Stimulated activated naive CD8-positive, alpha-beta T cell treated with anti-CD3 and anti-CD28 coated beads, Interleukin-15, Interleukin-2, amounts not matched to agents 100 U/mL and 50 U/mL, for 24 hours (primary cell): ENCODE measurements at places on chromosomes 7 and 10.

DNA sequence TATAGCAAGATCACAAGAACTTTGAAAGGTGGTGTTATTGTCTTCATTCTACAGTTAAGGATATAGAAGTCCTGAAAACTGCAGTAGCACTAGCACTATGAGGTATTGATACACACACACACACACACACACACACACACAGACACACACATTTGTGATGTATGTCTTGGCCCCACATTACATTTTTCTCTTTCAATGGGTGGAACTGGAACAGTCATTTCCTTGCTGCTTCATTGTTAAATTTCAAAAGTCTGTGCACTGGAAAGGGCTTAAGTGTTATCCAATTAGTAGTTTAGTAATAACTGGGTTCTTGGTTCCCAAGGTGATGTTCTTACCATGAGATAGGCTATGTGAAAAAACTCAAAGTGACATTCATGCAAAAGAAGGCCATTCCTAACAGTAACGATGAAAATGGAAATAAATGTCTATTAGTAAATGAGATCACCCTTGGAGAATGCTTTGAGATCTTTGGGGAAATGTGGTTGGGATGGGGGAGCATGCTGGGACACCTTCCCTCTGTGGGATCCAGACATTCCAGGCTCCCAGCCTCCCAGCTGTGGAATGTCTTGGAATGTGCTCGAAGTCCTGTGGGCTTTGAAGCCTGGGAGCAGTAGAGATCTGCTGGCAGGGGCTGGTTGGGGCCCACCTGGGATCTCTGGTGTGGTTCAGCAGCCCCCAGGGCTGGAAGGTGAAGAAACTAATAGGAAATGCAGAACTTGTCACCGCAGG, 37.4 kb upstream of the CALD1 start:
- DNase-seq = no peak

DNA sequence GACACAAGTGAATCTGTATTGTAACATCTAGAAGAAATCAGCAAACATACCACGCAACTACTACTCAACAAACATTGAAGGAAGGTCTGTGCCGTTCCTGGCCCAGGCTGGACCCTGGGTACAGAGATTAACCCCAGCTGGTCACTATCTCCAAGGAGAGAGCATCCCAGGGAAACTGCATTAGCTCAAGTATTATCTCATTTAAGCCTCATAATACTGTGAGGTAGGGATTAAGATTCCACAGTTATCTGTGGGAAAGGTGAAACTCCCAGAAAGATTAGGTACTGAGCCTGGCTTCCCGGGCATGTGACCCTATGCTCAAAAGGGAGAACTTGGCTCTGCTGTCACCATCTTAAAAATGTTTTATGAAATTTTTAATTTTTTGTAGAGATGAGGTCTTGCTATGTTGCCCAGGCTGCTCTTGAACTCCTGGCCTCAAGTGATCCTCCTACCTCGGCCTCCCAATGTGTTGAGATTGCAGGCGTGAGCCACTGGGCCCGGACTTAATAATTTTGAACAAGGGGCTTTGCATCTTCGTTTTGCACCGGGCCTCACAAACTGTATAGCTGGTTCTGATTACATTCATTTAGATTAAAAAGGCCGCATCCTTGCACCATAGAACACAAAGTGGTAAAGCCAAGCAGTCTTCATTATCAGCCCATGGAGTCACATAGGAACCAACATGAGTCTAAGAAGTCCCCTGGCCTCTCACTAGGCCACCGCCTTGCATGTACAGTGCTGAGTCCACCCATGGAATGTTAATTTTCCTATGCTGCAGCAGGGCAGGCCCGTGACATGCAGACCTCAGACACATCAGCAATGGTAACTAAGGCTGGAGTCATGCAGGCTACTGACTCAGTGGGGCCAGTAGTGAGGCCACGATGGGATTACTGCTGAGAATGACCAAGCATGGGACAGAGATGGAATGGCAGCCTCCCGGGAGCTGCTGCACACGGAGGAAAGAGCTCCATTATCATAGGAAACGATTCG, 5.5 kb upstream of the CTBP2 start:
- no peak for DNase-seq

GRCh38 chr7:50591480-50592438, 26.6 kb upstream of the DDC start:
- no peak for DNase-seq

DNA sequence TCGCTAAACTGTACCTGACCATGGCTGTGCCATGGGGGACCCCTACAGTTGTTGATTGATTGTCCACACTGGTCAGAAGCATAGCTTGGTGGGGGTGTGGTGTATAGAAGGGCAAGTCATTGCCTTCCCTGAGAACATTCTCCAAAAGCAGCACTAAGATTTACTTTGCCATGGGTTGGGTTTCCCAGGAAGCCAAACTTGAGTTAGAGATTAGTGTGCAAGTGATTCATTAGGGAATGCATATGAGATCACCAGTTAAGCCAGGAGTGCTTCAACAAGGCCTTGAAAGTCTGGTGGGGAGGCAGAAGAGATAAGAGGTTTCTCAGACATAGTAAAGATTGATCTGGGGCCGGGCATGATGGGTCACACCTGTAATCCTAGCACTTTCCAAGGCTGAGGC, 21.4 kb upstream of the TPST1 start:
- no peak for DNase-seq

DNA sequence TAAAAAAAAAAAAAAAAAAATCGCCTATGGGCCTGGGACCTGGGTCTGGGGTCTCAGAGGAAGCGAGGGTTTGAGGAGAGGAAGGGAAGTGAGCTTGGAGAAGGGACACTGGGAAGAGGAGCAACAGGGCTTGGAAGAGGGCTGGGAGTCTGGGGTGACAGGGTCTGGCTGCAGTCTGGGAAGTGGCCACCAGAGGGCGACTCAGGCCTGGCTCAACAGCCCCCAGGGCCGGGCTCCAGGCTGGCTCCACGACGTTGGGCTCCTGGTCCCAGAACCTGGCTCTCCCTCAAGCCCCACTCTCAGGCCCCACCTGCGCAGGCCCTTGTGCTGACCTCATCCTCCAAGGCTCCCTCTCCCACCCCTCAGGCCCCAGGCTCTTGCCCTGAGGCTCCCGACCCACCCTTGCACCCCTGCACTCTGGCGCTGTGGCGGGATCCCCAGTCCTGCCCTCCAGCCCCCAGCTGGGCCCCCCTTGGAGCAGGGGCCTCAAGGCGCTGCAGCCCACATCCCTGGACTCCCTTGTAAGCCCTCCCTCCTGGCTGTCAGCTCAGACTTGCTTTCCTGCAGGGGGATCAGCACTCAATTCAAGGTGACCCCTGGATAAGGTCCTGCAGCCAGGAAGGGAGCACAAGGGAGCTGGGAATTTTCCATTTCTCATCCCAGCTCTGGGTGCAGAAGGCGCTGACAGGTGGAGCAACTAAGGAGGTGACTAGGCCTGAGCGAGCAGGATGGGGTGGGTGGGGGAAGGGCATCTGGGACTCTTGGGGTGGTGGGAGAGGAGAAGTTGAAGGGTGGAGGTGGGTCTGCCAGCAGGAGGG, 5.4 kb upstream of the SPACDR start:
- peak; percentile 92 for DNase-seq

- DNase-seq = no peak
Measured at GRCh38 chr7:124647630-124648306, 117.8 kb downstream of the GPR37 start.

GRCh38 chr7:55484241-55484640, 88.1 kb downstream of the VOPP1 start:
- no peak for DNase-seq

GRCh38 chr7:152365982-152366603, 69.7 kb downstream of the KMT2C start:
- DNase-seq = no peak

GRCh38 chr7:137579913-137580640, 236.5 kb upstream of the PTN start:
- no peak for DNase-seq
